A673 (cell line): ENCODE measurements at places on chromosomes 5 and 9. TPM values are rescaled to one million over a fixed set of nuclear protein-coding genes. Genes with fewer than 3 reads are reported as not detected.

- H3K27ac ChIP-seq: no peak overlapping the region
- no peaks in the 10 kb centered on the region for H3K27me3 ChIP-seq
- no peaks in the 10 kb centered on the region for H3K36me3 ChIP-seq
Observed at GRCh38 chr9:79053598-79053997, 518.2 kb upstream of the TLE4 start.

DNA sequence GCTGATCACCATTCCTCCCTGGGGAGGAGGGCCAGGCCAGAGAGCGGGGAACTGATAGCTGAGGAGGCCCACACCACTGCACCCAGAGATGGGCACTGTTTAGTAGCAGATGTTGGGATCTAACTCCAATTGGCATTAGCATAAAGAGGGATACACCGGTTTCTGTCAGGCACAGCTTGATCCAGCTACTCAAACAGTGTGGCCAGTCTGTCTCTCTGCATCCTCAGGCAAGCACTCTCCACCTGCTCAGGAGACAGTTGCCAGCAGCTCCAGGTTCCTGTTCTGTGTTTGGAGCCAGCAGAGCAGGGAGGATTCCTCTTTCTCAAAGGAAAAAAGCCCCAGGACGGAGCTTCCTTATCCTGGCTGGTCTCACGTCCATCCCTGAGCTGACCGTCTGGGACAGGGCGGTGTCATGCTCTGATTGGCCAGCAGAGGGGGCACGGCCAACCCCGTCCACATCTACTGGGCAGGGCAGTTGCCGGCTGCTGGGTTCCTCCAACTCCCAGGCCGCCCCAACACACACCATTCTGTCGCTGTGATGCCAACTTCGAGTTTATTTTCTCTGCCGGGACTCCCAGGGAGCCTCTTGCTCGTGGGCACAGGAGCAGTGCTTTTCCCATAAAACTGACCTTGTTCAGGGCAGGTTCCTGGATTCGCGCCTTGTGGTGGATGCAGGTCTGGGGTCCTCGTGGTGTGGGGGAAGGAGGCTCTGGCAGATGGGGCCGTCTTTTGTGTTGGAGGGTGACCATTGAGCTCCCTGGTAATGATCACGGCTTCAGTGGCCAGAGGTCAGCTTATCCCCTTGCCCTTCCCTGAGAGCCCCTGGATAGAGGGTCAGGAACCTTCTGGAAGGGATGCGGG lies 47.9 kb downstream of the COL5A1 start:
- H3K27me3 ChIP-seq: no peaks in the 10 kb centered on the region
- H3K4me1 ChIP-seq: no peaks in the 10 kb centered on the region
- no peak overlapping the region for H3K4me3 ChIP-seq
- DNase-seq: peak; percentile 37

GRCh38 chr5:100852988-100853449 lies 50.1 kb downstream of the ST8SIA4 start:
- no peak for DNase-seq
- H3K27ac ChIP-seq: no peak overlapping the region
- peaks cover 5% of the 10 kb centered on the region for H3K4me1 ChIP-seq
- no peaks in the 10 kb centered on the region for H3K36me3 ChIP-seq
- H3K27me3 ChIP-seq: no peaks in the 10 kb centered on the region
- no peak overlapping the region for H3K4me3 ChIP-seq

DNA sequence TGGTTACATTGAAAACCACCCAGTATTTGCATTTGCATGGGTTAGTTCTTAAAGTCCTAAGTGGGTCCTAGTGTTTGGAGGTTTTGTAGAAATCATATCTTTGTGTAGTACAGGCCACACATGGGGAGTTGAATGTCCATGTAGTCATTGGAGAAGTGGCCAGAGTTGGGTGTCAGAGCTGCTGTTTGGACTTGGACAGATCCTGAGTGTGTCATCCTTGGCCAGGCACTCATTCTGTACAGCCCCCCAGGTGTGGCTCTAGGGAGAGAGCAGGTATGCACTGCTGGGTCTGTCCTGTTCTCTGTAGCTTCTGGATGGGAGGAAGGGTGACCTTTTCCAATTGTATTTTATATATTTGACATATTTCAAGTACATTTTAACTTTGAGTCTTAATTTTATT lies 82.4 kb downstream of the IQGAP2 start:
- H3K36me3 ChIP-seq: no peaks in the 10 kb centered on the region
- peaks cover 9% of the 10 kb centered on the region for H3K4me1 ChIP-seq
- no peaks in the 10 kb centered on the region for H3K27me3 ChIP-seq
- DNase-seq: no peak
- no peak overlapping the region for H3K4me3 ChIP-seq
- H3K27ac ChIP-seq: no peak overlapping the region

LCN15 gene
- not detected in 2 replicates for total RNA-seq

PCDHA3 gene
- 2.6 and 3.2 TPM in 2 replicates for total RNA-seq
